ENCODE measurements at places on chromosomes 6 and 20. TPM values are rescaled to one million over a fixed set of nuclear protein-coding genes. Genes with fewer than 3 reads are reported as not detected.

GRCh38 chr6:39568896-39569295 lies 156.3 kb downstream of the KIF6 start:
- no peak for DNase-seq

DNA sequence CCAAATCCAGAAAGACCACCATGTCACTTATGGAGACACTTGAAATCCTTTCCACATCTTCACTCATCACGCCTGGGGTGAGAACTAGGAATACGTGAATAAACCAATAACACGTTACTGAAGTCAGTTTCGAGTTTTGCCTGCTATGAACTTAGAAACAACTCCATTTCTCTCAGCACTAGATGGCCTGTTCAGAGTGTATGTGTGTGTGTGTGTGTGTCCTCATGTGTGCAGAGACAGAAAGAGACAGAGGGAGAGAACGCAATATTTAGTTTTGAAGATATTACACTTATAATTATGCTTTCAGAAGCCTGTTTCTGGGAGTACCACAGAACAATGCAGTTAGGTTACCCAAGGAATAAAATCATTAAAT lies 81.2 kb upstream of the CCN6 start:
- no peak for DNase-seq

Gene UBE2J1
- 43.8 TPM for total RNA-seq

GRCh38 chr6:5537967-5538366 lies 276.7 kb downstream of the FARS2 start:
- no peak for DNase-seq

- no peak for DNase-seq
Observed at GRCh38 chr6:16700202-16700915, 60.9 kb downstream of the ATXN1 start.

GRCh38 chr6:127317388-127318128 lies 25.9 kb downstream of the ECHDC1 start:
- DNase-seq, result no peak

DNA sequence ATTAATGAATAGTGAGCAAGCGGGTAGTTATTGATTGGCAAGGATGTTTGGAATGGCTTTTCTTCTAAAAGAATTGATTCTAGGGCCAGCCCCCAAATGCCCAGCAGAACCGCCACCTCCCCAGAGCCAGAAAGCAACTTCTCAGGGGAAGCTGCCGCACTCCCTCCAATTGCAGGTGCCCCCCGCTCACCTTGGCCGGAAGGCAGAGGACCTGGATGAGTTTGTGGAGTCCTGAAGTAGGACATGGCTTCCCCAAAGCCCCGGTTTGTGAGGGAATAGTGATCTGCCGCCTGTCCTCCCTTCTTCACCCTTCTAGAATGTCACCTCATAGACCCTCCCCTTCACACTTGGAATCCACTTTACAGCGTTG lies at the start of gene SPATA25:
SPATA25 (minus strand) TSS at position 277 of the 370 bp plus-strand sequence; CDS start at position 245, 32 bp downstream.
- no peak for DNase-seq

DNA sequence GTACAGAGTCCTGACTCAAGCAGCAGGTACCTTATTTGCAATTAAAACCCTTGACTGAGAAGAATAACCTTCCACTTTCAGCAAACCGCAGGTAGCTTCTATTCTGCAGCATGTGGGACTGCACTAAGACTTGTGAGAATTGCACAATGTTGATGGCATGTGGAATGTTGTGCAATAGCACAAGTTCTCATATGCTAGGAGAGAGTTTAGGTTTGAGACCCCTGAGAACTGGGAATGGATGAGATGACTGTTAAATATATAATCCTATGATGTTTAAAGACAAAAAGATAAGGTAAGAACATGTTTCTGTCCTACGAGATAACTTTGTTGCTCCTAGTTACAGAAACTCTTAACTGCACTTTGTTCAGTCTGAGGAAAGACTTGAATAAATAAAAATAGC lies 194.6 kb downstream of the OTOR start:
- no peak for DNase-seq

- DNase-seq, result no peak
Observed at GRCh38 chr6:73233048-73233447, 7.8 kb upstream of the KHDC1L start.

DNA sequence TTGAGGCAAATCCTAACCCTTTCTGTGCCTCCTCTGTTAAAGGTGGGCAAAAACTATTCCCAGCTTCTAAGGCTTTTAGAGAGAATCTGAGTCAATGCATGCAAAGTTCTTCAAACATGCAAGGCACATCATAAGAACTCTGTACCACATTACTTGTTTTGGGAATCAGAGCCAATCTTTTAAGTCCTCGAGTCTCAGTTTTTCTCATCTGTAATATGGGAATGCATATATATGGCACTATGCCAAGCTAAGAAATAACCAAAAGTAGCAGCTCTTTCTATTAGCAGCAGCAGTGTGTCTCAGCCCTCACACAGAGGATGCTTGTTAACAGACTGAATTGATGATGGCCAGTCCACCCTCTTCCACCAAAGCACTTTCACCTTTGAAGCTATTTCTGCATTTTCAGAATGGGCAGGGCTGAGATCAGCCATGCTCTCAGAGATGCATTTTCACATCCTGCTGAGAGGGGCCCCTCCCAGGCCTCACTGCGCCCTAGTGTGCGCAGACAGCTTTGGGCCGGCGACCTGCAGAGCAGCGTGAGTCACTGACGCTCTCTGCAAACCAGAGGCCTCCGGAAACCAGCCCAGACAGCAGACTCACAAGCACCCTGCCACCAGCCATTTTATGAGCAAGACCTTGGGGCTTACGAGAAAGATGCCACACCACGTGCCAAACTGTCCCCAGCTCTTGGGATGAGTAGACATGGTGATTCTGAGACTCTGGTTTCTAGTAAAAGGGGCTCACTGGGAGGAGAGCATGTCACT lies 138.0 kb downstream of the NFATC2 start:
- DNase-seq, result no peak

Gene NRN1
- total RNA-seq, result not detected

DNA sequence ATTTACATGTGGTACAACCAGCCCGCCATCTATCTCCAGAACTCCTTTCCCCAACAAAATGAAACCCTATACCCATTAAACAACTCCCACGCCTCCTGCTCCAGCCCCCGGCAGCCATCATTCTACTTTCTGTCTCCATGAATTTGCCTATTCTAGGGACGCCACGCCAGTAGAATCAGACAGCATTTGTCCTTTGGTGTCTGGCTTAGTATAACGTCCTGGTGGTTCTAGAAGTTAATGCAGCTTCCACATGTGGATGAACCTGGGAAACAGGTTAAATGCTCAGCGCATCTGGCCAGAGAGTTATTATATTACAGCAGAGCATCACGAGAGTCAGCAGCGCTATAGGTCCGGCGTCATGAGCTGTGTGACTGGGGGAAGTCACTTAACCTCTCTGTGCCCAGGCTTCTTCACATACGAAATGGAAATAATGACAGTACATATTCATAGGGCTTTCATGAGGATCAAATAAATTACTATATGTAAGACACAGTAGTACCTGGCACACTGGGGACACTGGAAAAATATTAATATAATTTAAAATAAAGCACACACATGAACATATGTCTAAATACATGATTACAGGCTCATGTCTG lies 178.7 kb upstream of the TAB2 start:
- no peak for DNase-seq
